ENCODE measurements at places on chromosomes 7 and 10.
A peak's percentile ranks its signal among the peaks of the same experiment; 100 is the strongest.

DNA sequence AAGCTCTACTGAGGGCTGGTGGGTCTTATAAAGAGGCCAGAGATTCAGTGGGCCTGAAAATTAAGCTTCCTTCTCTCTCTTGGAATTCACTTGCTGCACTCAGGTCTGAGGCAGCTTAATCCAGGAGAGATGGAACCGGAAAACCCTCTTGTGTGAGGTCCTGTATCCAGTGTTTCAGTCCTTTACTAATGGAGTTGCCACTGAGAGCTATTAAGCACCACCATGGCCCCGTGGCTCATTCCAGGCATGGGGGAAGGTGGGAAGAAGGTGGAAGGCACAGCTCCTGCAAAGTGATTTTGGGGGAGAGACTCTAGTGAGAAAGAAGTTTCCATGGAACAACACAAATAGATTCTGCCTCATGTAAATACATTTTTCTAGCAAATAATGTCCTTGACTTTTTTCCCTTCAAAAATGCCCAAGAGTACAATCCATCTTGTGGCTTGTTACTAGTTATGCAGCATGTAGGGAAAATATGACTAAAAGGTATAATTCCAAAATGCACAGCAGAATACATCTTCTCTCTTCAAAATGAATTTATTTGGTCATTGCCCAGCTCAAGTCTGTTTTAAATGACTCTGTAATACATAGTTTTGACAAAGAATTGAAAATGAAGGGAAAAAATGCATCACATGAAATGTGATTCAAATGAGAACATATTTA lies 46.7 kb upstream of the FOXI2 start:
- DNase-seq: no peak

- no peak for DNase-seq
Measured at GRCh38 chr10:132156382-132156781, 30.4 kb upstream of the DPYSL4 start.

DNA sequence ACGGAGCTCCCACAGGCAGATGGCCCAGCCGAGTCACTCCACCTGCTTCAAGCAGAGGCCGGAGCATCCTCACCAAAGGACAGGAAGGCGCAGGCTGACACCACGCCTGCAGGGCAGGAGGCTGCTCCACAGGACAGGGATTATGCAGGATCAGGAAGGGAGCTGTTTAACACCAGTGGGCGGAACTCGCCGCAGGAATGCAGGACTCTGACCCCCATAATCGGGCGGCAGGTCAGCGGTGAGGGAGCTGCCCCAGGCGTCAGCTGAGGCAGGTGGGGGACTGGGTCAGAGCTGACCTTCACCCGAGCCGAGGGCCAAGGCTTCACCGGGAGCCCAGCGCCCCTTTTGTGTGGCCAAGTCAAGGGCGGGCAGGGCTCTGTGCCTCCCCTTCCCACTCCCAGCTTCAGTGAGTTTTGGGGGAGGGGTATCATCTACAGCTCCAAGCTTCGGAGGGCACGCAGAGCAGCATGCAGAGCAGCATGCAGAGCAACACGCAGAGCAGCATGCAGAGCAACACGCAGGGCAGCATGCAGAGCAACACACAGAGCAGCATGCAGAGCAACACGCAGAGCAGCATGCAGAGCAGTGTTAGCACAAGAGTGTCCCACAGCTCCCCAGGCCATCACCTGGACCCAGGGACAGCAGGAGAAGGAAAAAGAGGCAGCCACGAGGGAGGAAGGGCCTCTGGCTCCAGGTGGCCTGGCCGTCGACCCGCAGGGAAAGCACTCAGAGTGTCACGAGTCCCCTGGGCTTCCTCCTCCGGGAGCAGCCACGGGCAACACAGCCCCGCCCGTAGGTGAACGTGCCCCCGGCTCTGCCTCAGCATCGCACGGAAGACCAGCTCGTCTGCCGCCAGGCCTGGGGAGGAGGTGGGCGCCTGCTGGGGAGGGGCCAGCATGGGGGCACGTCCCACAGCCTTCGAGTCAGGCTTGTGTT lies 151.7 kb upstream of the PPP2R2D start:
- DNase-seq: peak; percentile 31

DNA sequence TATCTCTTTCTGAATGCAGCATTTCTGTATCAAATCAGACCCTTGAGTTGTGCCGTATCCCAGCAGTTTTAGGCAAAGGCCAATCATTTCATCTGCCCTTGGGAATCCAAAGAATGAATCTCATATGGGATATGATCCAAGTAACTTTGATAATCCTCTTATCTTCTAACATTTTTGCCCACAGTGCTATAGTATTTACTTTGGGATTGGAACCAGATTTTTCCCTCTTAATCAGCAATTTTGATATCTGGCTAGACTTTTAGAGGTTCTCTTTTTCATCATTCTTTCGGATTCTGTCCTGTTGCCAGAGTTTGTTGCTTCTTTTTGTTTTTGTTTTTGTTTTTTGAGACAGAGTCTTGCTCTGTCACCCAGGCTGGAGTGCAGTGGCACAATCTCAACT lies 118.0 kb downstream of the NRF1 start:
- DNase-seq: no peak

GRCh38 chr10:69801094-69801433 lies 642 bp upstream of the COL13A1 start:
- peak; percentile 64 for DNase-seq

DNA sequence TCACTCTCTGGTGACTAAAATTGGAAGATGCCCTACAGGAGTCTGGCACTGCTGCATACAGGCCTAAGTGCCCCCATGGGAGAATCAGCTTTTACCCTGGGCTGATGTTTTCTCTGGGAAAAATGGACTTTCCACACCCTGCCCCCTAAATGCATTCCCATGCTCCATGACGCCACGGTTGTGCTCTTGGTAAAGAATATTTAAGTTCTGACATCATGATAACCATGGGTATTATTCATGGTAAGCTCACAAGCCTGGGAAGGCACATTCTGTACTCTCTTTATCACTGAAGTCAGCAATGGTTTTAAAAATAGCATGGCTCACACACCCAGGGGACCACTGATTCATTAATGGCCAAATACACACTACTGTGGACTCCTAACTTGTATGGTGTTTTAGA lies 43.4 kb downstream of the HIPK2 start:
- no peak for DNase-seq

- no peak for DNase-seq
Measured at GRCh38 chr10:18240185-18240882, 100.1 kb downstream of the CACNB2 start.

DNA sequence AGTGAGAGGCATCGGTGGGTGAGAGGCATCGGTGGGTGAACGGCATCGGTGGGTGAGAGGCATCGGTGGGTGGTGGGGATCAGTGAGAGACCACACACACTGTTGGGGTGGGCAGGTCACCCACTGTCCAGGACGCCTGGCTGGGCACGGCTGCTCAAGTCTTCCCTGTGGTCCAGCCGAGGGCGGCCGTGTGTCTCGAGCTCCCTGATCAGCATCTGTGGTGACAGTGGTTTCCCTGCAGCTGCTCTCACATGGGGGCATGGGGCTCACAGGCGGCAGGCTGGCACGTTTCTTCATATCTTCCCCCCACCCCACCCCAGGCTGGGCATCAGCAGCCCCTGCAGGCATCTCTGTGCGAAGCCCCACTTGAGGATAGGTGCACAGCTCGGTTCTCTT lies 78.2 kb downstream of the NKX6-2 start:
- no peak for DNase-seq

DNA sequence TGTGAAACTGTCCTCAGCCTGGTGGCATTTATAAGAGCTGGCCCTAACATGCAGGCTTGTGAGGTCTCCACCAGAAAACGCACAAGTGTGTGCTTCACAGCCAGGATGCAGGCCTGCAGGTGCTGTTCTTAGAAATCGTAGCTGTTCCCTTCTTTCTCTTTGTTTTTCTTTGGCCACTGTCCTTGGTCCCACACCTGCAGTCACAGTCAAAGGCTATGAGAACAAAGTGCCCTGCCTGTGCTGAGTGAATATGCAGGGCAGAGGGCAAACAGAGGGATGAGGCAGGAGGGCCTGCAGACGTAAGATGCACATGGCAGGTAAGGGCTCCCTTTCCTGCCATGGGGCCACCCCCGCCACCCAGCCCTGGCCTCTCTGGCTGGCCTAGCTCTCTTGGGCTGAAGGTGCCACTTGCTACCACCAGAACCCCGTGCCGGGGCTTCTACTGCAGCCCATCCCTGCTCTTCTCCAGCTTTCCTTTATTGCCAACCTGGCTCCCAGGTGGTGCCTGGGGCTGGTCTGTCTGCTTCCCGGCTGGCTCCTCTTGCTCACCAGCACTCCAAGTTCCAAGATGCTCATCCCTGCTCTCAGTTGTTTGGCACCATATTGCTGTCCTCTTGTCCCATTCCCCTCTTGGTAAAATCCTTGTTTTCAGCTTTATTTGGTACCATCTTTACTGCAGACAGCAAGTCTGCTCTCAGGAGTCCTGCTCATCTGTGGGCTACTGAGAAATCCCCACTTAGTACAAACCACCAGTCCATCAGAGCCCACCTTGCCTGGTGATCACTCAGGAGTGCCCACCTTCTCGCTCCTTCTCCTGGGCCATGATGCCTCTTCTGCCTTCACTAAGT lies 308.1 kb upstream of the ZMIZ1 start:
- no peak for DNase-seq
